Suprapubic skin (tissue), 4 donors: ENCODE measurements at places on chromosomes 4 and X.

GRCh38 chr4:80948995-80949394 lies 81.5 kb upstream of the BMP3 start:
- no peak overlapping the region for H3K27ac ChIP-seq
- no peaks in the 10 kb centered on the region for H3K4me1 ChIP-seq
- no peaks in the 10 kb centered on the region for H3K27me3 ChIP-seq
- H3K4me3 ChIP-seq, result no peak overlapping the region
- no peaks in the 10 kb centered on the region for H3K36me3 ChIP-seq

DNA sequence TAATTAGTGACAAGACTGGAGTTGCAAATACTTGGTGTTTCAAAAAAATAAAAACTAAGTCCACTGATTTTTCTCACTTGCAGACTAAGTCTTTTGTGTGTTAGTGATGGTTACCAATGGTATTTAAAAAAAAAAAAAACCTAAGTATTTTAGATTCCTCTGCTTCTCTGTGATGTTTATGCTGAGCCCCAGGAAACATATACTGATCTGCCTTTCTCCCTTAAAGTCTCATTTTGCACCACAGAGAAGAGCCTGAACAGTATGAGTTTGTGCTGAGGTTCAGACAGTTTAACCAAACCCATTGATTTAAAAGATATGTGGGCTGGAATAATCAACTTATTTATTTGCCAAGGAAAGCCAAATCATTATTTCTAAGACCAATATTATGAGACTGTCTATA lies 1305.0 kb downstream of the PCDH18 start:
- H3K27ac ChIP-seq, result no peak overlapping the region
- H3K36me3 ChIP-seq, result no peaks in the 10 kb centered on the region
- no peak for DNase-seq
- no peak overlapping the region for H3K4me3 ChIP-seq

DNA sequence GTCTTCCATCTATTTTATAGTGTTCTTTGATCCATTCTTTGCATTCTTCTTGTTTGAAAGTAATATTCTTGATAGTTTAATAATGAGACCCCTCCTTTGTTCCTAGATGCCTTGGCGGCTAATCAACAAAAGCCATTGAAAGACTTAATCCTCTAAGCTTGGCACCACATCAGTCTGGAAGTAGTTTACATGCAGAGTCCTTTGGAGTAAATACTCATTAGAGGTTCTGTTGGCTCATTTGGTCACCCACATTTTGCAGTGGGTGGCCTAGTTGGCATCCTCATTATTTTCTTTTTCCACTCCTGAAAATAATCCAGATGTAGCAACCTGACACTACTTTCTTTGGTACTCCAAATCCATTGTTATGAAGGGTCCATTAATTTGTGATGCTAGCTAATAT lies 64.5 kb downstream of the DKK2 start:
- H3K4me3 ChIP-seq, result no peak overlapping the region
- H3K4me1 ChIP-seq, result no peaks in the 10 kb centered on the region
- H3K36me3 ChIP-seq, result no peaks in the 10 kb centered on the region
- H3K27ac ChIP-seq, result no peak overlapping the region
- DNase-seq, result no peak

DNA sequence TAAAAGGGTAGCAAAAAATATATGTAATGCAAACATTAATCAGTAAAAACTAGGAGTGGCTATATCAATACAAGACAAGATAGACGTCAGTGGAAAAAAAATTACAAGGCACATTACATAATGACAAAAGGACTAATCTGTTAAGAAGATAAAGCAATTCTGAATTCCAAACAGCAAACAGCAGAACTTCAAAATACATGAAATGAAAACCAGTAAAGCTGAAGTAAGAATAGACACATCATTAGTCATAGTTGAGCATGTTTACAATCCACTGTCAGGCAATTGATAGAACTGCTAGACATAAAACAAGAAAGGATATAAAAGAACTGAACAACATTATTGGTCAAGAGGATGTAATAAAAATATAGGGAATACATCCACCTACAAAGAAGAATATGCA lies 12.2 kb downstream of the SULT1B1 start:
- no peaks in the 10 kb centered on the region for H3K36me3 ChIP-seq
- no peak overlapping the region for H3K4me3 ChIP-seq
- H3K27ac ChIP-seq, result no peak overlapping the region
- H3K27me3 ChIP-seq, result no peaks in the 10 kb centered on the region
- H3K4me1 ChIP-seq, result no peaks in the 10 kb centered on the region
- no peak for DNase-seq

DNA sequence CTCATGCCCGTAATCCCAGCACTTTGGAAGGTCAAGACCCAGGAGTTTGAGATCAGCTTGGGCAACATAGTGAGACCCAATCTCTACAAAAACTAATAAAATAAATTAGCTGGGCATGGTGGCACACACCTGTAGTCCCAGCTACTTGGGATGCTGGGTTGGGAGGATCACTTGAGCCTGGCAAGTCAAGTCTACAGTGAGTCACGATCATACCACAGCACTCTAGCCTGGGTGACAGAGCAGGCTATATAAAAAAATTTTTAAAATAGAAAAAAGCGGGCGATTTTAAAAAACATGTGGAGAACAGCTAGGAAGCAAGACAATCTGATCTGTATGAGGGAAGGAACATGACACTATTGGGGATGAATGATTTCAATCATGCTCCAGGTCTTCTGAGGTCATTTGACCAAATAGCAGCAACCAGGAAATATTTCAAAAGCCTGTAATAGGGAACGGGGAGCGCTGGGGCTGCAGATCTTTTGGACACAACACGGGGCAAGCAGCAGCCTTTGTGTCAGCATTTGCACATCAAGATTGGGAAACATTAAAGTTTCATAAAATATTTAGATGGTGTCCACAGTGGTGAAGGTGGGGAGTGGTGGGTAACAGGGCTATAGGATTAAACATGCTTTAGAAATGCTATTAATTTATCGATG lies 48.3 kb upstream of the GUCY1A1 start:
- no peak overlapping the region for H3K27ac ChIP-seq
- no peak for DNase-seq
- no peak overlapping the region for H3K4me3 ChIP-seq
- H3K27me3 ChIP-seq, result no peaks in the 10 kb centered on the region
- no peaks in the 10 kb centered on the region for H3K4me1 ChIP-seq
- H3K36me3 ChIP-seq, result no peaks in the 10 kb centered on the region

DNA sequence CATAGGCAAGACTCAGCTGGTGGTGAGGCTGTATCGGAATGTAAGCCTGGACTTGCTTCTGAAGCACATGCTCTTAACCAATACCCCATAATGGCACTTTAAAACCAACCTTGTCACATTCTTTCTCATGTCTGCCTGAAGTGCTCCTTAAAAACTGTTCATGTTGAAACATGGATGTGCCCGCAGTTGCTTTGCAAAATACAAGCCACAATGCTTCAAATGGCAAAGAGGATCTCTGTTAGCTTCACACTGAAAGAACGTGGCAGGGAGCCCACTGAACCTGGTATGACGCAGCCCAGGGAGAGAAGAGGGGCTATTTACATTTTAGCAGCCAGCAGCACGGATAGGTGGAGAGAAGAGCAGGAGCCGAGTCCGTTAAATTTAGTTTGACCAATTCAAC lies 29.3 kb downstream of the SOD3 start:
- H3K27ac ChIP-seq, result no peak overlapping the region
- DNase-seq, result no peak
- peaks cover 12% of the 10 kb centered on the region for H3K36me3 ChIP-seq
- H3K4me3 ChIP-seq, result no peak overlapping the region

DNA sequence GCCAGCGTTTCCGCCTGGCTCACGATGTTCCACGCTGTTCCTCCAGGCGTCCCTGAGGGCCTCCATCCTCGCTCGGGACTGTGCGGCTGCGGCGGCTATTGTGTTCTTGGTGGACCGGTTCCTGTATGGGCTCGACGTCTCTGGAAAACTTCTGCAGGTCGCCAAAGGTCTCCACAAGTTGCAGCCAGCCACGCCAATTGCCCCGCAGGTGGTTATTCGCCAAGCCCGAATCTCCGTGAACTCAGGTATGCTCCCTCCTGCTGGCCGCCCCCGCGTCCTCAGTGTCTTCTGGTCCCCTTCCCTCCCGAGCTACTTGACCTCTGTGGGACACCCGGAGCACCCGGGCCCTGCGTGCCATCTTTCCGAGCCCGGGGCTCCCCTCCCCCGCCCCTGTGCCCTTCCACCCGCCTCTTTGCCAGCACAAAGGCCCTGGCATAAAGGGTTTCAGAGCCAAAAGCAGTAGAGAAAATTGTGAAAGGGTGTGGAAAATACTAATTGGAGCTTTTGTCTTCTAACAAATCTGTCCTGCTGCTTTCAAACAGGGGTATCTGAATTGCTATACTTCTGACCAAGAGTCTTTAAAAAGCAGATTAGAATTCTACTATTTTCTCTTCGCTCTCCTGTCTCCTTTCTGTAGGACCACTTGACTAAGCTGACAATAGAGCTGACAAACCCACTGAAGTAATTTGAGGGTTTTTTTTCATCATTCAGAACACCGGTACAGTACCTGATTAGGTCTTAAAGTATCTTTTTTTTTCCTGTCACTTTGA lies 104.0 kb downstream of the NEUROG2 start:
- peaks cover 21% of the 10 kb centered on the region for H3K36me3 ChIP-seq
- H3K27me3 ChIP-seq, result no peaks in the 10 kb centered on the region
- H3K27ac ChIP-seq, result no peak overlapping the region
- DNase-seq, result no peak
- H3K4me3 ChIP-seq, result no peak overlapping the region

- peaks cover 4% of the 10 kb centered on the region for H3K27me3 ChIP-seq
- peak within 1 kb of the TSS; percentile 53 for H3K4me3 ChIP-seq
- H3K27ac ChIP-seq, result peak within 1 kb of the TSS; percentile 61
- peaks cover 17% of the 10 kb centered on the region for H3K4me1 ChIP-seq
- no peaks in the 10 kb centered on the region for H3K36me3 ChIP-seq
Measured at GRCh38 chr4:74794382-74795010, at the start of gene BTC. TSS of gene BTC (minus strand) at chr4:74794523. CDS start at chr4:74794325, 198 bp downstream.

DNA sequence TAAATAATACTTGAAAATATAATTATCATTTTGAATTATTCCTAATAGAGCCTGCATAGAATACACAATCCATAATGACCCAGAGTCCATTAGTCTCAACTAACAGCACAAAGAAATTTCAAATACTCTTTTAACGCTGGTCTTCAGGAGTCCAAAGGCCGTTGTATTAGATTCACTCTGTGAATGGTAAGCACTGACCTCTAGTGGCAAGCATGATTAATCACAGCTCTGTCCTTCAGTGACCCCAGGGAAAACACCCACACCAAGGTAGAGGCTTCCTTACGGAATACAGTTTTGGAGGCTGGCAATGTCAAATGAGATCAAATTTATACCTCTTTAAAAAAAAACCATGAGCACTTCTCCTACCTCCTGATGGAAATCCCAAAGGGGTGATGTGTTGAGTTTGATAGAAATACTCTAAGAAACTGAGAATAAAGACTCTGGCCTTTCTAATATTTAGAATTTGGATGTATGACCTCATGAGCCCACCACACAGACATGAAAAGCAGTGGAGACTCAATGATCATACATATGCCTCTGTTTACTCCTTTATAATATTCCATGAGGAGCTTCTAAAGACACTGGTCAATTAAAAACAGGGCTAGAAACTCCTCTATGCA lies 147.2 kb upstream of the DKK2 start:
- H3K27ac ChIP-seq, result no peak overlapping the region
- DNase-seq, result no peak
- H3K27me3 ChIP-seq, result no peaks in the 10 kb centered on the region
- H3K36me3 ChIP-seq, result no peaks in the 10 kb centered on the region

DNA sequence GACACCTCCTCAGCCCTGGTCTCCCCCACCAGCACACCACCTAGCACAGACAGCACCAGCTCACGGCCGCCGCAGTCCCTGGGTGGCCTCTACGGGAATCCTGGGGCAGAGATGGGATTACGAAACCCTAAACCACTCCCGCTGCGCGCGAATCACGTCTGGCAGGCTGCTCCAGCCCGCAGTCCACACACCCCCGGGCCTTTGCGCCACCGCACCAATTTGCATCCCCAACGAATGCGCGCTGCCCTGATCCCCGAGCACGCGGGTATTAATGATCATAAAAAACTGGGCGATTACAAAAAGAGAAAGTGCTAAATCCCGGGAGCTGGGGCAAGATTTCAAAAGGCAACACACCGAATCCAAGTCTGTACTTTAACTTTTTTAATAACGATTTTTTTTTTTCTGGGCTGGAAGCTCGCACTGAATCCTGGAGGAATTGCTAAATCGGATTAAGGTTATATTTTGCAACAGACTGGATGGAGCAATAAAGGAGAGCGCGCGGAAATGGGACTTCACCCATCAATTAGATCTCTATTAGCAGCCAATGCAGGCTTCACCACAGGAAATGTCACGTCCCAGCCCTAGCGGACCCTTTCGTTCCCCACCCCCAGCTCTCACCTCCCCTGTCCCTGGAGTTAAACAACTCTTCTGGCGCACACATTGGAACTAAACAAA lies 69.8 kb upstream of the TMEM33 start:
- peaks cover 16% of the 10 kb centered on the region for H3K4me1 ChIP-seq
- no peaks in the 10 kb centered on the region for H3K36me3 ChIP-seq
- no peak overlapping the region for H3K4me3 ChIP-seq
- H3K27me3 ChIP-seq, result peaks cover 78% of the 10 kb centered on the region
